ENCODE measurements at places on chromosomes 4 and X.

DNA sequence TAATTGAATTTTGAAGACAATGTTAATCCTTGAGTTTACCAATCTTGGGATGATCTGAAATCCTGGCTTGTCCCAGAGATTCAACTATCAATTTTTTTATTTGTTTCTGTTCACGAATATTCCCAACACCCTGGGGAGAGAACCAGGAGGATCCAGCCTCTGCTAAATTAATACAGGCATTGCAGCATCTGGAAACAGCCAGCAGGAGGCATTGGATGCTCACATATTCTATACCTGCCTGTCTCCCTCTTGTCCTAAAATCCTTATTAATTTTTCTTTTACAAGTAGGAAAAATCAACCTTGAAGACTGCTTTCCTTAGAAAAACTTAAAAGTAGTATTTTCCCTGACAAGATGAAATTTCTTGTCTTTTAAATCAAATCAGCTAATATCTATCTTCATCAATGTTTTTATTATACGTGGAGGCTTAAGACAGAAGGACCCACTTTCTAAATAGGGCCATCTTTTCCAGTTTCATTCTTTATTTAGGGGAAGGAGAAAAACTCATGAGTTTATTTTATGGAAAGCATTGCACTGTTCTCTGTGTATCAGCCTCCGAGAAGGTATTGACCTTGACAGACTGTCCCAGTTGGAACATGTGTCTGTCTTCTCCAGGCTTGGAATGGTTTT lies 102.4 kb downstream of the CLNK start:
- no peak for DNase-seq

GRCh38 chr4:95546221-95546620 lies 2.6 kb downstream of the UNC5C start:
- DNase-seq: no peak

GRCh38 chr4:124790471-124790870 lies 77.9 kb upstream of the ANKRD50 start:
- no peak for DNase-seq

GRCh38 chr4:65508168-65508567 lies 162.1 kb downstream of the EPHA5 start:
- no peak for DNase-seq

- DNase-seq: no peak
These were observed 14.3 kb upstream of the GABRB1 start for GRCh38 chr4:47017081-47017480.

DNA sequence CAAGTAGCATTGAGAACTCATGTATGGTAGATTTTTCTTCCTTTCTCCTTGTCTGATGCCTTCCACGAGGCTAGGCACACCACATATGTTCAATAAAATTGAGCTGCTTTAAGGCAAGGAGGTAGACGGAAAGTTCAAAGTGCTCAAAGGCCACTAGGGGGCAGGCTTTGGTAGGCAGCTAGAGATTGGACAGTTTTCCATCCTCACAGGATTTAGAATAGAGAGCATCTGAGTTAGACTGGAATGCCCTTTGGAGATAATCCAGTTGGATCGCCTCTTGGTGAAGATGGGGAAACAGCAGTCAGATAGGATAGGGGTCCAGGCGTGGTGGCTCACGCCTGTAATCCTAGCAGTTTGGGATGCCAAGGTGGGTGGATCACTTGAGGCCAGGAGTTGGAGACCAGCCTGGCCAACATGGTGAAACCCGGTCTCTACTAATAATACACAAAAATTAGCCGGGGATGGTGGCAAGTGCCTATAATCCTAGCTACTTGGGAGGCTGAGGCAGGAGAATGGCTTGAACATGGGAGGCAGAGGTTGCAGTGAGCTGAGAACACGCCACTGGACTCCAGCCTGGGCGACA lies 30.4 kb downstream of the ELF4 start:
- DNase-seq: no peak

All from Right ventricle myocardium inferior (tissue), 1 donor.